ENCODE measurements at places on chromosomes 3 and 15.

DNA sequence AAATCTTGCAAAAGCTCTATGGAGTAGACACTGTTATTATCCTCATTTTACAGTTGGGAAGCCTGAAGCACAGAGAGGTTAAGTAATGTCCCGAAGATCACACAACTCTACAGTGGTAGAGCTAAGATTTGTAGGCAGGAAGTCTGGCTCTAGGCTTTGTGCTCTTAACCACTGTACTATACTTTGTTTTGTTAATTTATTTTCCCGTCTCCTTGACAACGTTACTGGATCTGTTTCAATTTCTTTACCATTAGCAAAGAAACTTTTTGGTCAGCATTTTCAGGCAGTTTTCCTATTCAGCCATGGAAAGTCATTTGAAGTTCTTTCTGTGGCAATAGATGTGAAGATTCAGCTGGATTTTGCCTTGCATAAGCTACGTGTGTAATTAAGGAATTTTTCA is 51.7 kb downstream of the OTOL1 start:
- DNase-seq = no peak

DNA sequence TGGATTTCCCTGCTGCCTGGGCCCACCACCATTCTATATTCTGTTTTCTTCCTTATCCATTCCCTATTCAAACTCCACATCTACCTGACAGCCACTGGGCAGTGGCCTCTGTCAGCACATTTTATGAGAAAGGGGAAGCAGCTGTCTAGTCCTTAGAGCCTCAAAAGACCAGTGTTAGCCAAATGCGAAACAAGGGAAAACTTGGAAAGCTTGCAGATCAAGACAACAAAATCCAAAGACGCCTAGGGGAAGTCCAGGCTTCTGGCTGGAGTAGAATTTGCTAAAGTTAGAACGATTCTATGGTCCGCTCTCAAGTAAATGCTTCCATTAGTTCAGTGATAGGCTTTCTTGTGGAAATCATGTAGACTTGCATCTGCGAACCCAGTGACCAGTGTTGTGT is 39.4 kb upstream of the CHST2 start:
- DNase-seq = no peak

DNA sequence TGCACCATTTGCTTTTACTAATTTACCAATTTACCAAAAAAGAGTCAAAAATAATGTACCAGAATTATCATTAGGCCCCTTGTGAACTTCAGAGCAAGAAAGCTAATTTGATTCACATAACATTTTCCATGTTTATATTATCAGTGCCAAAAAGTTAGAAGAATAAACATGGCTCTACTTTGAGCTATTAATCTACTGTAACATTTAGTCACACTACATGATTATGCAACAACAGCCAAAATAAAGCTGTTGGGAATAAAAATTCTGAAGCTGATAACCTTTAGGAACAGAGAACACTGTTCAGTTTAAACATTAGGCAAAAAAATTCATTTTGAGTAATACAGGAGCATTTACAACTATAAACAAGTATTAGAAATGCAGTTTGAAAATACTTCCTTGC is 63.6 kb downstream of the PROS1 start:
- no peak for DNase-seq

- DNase-seq = no peak
Observed at GRCh38 chr3:26102376-26102775, 312.5 kb downstream of the OXSM start.

DNA sequence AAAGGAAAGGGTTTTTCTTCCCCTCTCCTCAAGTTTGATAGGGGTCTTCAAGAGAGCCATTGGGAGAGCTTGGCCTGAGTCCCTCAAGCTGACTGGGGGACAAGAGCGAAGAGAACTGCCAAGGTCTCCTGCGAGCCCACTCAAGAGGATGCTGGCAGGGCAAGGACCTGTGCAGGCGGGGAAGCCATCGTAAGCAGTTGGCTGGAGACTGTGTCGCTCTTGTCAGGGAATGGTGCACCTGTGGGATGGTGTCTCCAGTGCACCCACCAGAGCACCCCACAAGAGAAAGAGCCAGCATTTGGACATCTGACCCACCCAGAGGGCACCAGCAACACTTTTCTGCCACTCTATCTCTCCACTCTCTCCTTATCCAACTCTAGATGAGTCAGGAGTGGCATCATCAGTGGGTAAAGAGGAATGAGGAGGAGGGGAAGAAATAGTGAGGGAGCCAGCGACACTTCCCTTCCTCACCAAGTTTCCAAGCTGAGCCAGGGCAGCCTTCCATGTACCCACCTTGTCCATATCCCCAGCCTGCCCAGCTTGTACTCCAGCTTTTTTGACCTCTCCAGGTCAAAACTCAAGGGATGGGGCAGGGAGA is 13.6 kb upstream of the XIRP1 start:
- DNase-seq = no peak

- DNase-seq = peak; percentile 70
Observed at GRCh38 chr3:164452707-164453106, 625.6 kb downstream of the SI start.

- peak; percentile 12 for DNase-seq
Observed at GRCh38 chr15:40695469-40695890, 506 bp downstream of the RAD51 start.

- peak; percentile 9 for DNase-seq
Observed at GRCh38 chr15:94059013-94059587, 172.3 kb upstream of the MCTP2 start.

- DNase-seq = no peak
Observed at GRCh38 chr3:16455001-16455400, 58.5 kb downstream of the RFTN1 start.

DNA sequence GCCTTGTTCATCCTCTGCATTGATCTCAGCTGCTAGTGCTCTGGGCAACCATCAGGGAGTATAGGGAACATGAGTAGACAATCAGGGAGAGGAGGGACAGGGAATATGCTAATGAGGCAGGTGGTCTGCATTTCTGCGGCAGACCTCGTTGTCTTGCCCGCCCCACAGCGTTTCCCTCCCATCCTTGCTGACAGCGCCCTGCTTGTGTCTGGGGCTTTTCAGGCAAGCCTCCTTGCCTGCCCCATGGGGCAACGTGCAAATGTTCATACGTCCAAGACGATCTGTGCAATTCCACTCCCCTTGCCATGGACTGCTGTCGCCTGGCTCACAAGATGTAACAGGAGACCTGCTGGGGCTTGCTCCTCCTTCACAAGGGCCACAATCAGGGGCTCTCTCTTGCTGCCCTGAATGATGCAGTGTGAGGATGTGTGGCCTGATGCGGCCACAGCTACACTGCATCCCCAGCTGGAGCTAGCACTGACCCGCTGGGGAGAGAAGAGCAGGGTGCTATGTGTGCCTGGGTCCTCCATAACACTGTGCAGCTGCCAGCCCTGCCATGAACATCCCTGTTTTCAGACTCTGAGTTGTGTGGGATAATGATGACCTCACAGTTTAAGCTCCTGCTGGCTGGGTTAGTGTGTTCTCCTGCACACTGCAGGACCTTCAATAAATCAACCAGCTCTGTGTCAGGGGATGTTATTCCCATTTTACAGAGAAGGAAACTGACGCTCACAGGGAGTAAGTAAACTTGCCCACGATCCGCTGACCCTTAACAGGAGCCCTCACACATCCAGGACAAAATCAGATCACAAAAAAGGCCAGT is 211.3 kb downstream of the KLF13 start:
- DNase-seq = no peak

- no peak for DNase-seq
Observed at GRCh38 chr3:111913163-111913763, 54.2 kb downstream of the PHLDB2 start.

Measured in AG10803 (cell line).